ENCODE measurements at places on chromosomes 3 and 15.

GRCh38 chr3:188179006-188179966 is 25.3 kb downstream of the LPP start:
- no peak for DNase-seq

DNA sequence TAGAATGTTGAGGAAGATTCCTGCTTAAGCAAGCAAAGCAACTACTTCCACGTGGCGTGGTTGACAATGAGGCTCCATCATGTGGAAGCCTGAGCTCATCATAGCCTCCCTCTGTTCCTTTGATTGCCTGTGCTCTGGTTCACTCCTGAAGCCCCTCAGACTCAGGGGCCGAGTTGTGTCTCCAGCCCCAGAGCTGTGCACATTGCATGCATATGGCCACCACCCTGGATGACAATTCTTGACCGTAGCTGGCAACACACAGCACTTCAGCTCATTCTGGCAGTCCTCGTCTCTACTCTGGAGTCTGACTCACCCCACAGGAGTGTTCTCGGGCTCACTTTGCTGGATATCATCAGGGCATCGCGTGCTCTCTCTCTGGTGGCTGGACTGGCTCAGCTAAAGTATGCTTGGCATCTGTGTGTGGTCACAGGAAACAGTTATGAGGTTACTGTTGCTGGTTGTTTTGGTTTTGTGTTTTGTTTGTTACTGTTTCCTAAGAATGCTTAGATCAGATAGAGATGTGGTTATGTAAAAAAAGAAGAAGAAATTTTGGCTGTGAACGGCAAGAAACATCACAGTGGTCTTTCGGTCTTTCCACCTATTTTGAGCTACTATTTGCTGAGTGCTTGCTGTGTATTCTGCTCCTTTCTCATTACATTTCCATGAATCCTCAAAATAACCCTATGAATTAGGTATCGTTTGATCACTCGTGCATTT is 41.6 kb upstream of the MRPS22 start:
- no peak for DNase-seq

DNA sequence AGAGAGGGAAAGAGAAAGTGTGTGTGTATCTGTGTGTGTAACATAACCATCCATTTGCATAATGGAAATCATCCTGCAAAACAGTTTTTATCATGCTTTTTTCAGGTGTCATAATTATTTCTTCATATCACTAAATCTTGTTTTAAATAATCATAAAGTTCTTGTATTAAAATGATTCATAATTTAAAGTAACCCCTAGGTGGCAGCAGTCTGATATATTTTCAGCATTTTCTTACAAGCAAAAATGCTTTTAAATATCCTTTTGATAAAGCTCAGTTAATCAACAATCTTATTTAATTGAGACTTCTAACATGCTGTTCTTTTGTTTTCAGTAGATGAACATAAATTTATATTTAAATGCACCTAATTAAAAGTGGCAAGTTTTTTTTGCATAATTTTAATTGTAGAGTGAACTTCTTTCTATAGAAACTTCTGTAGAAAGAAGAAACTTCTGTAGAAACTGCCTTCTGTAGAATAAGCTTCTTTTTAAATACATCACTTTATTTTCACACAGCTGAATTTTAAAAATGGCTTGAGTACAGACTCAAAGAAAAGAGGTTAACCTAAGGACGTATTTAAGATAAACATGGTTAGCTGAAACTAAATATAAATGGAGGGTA is 72.5 kb downstream of the OPA1 start:
- peak; percentile 55 for DNase-seq

GRCh38 chr15:63124506-63124905 is 2.8 kb downstream of the LACTB start:
- no peak for DNase-seq

GRCh38 chr3:147669077-147669476 is 259.9 kb downstream of the ZIC1 start:
- DNase-seq, result no peak

DNA sequence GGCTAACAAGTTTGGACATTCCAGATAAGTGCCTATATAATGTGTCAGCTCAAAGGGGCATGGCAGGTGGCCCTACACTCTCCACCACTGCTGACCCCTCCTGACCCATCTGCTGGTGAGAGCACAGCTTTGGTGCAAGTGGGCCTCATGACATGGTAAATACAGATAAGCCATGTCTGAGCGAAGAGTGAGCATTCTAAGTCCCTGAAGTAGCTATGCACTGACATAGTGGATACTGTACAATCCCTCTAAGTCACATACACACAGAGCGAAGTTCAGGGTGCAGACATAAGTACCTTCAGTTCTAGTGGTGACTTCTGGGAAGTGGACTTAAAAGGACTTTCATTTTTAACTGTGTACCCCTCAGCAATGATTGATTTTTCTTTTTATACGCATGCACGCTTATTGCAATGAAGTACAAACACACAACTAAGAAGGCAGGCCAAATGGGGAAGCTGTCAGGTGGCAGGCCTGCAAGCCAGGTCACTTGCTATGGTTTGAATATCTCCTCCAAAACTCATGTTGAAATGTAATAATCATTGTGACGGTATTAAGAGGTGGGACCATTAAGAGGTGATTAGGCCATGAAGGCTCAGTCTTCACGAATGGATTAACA is 41.5 kb downstream of the TBC1D2B start:
- DNase-seq, result no peak

- no peak for DNase-seq
Measured at GRCh38 chr3:73569246-73569760, 55.4 kb downstream of the PDZRN3 start.

DNA sequence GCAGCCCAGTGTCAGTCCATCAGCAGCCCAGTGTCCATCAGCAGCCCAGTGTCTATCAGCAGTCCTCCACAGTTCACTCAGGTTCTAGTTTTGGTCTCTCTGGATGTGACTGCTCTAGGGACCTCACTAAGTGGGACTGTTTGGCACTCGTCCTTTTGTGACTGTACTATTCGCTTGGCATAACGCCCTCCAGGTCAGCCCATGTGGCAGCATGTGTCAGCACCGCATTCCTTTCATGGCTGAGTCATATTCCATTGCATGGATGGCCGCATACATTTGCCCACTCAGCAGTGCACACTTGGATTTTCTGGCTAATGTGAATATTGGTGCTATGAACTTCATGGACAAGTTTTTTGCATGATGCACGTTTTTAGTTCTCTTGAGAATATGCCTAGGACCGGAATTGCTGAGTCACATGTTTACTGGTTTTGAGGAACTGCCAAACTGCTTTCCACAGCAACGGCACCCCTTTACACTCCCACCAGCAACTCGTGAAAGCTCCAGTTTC is 16.4 kb downstream of the CHST13 start:
- DNase-seq, result no peak

DNA sequence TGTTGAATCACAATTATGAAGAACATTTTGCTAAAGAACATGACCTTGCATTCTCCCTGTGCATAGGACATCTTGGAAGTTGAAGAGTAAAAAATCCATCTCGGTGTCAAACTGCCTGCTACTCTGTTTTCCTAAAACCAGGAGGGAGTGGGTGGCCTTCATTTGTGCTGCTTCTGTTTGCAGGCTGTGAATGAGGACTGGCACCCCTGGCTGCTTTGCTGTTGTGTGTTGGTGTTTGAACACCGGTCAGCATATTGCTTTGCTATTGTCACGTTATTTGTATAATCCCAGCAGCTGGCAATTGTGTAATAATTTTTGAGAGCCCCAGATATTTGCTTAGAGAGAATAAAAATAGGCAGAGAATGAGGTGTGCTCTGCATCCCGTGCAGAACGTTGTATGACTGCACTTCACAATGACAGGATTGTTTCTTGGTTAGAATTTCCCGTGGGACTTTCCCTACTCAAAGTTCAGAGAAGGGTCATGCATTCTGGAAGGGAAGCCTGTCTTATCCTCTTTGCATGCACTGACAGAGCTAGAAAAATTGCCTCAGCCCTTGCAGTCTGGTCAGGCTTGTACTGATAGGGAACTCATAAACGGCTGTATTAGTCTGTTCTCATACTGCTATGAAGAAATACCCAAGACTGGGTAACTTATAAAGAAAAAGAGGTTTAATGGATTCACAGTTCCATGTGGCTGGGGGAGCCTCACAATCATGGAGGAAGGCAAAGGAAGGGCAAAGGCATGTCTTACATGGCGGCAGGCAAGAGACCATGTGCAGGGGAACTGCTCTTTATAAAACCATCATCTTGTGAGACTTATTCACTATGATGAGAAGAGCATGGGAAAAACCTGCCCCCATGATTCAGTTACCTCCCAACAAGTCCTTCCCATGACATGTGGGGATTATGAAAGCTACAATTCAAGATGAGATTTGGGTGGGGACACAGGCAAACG is 16.3 kb downstream of the SV2B start:
- no peak for DNase-seq

DNA sequence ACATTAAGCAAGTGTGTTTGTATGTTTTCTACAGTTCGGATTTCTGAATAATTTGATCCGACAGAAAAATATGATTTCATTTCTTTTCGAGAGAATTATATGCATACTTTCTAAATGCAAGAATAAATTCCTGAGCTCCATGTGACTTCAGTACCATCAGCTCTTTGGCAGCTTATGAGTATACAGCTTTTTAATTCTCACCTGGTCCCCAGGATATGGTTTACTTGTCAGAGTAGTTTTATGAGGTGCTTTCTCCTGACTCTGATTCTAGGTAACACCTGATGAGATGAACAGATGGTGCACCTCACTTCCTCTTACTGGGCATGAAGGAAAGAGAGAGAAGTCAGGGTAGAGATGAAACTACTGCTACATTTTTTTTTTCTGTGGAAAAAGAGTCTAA is 3.1 kb downstream of the HGD start:
- no peak for DNase-seq

DNA sequence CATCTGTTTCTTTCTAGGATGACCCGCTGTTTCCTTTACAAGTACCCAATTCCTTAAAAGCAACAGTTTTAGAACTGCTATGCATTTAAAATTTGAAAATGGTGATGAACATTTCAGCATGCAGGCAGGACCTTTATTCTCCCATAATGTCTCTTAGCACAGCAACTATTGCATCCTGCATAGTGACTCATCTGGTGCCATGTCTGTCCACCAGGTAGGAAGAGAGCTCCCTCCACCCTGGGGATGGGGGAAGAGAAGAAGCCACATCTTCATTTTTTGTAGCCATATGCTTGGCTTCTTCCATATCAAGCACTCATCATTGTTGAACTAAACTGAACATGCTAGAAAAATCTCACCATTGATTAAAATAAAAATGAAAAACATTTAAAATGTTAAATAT is 9.9 kb downstream of the GPR15 start:
- DNase-seq, result no peak

GRCh38 chr15:96538491-96538890 is 208.0 kb downstream of the NR2F2 start:
- DNase-seq, result no peak

DNA sequence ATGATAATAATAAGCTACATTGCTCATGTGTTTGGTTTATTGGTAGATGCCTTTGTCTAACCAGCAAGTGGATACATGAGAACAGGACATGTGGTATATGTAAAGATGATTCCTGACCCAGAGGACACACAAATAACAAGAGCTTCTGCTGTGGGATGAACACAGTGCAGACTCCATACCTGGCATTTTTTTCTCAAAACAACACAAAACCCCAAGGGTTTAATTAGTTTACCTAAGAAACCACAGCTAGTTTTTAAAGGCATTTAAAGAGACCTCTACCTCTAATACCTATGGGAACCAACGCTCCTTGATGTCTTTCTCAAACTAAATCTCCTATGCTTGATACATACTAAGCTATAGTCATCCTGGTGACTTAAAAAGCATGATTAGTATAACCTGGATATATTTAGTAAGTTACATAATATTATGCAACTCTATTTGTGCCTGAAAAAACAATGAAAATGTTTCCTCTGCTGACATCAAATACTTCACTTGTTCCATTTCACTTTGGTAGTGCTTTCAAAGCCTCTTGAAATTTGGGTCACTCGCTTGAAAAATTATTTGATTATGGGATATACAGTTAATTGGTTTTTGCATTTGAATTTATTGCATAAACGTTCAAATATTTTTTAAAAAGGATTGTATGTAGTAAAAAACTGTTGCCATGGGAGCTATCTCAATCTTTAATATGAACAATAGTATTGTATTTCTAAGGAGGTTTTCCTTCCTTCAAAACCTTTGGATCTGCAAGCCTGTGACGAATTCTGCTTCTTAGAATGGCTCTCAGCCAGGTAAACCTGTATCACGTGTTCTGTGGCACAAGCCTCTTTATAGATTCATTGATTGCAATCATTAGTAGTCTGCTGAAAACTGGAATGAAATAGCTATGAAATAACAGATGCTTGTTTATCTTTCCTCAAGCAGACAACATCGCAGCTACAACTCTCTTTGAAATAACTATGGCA is 233.0 kb upstream of the KCNMB2 start:
- DNase-seq, result no peak

GRCh38 chr3:131007782-131008181 is 18.8 kb downstream of the ASTE1 start:
- DNase-seq, result no peak

GRCh38 chr3:195856410-195857084 is 44.8 kb upstream of the MUC4 start:
- DNase-seq, result no peak

DNA sequence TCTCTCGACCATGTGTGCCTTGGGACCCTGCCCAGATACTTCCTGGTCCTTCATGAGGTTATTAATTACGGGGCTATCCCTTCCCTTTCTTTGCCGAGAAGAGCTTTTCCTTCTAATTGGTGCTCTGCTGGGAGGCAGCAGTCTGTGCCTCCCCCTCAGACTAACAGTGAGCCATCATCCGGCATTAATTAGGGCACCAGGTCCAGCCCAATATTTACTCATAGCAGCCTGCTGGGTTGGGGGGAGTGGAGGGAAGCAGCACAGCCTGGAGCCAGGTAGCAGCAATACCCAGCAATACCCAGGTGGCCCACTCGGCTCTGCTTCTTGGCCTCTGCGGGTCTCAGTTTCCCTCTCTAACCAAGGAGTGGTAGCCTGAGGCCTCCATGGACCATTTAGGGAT is 20.1 kb downstream of the CACNA2D2 start:
- DNase-seq, result no peak

DNA sequence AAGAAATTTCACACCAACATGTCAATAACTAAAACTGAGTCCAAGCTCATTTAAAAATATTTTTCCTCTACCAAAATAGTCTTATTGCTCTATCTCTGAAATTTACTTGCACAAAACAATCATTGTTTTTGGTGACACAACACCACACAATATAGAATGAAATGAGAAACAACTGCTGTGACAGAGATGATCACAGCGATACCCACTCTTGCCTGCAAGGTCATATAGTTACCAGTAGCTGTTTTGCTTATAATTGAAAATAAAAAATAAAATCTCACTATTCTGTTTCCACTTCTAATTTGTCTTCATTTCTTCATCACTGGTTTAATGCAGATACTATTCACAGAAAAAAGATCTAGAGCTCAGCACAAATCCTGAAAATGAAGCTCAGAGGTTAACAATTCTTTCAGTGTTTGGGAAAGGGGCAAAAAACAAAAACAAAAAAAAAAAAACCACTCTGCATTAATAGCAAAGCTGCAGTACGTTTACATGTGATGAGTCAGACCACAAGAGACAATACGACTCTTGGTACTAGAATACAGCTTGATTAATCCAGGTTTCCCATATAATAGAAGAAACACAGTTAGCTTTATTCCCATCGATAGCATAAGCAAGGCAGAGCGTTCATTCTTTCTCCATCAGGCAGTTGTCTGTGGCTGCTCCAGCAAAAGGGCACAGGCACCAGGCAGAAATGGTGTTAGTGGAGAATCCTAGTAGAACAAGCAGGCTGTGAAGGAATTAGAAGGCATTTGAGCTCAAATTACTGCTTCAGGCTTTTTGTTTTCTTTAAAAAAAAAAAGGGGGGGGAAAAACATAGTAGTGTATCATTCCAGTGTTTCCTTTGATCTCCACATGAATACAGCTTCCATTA is 773 bp downstream of the ANKRD28 start:
- peak; percentile 31 for DNase-seq

- DNase-seq, result no peak
Measured at GRCh38 chr3:187689984-187690383, 12.4 kb downstream of the RTP2 start.

- DNase-seq, result peak; percentile 27
Measured at GRCh38 chr3:42190701-42191442, 75.1 kb downstream of the CCK start.
